ENCODE measurements at places on chromosomes 16 and 17.
A peak's percentile ranks its signal among the peaks of the same experiment; 100 is the strongest.

GRCh38 chr17:17892009-17892408 lies 55.2 kb upstream of the SREBF1 start:
- no peak for DNase-seq

GRCh38 chr16:66621973-66622372 lies 17.5 kb downstream of the CMTM3 start:
- no peak for DNase-seq

- DNase-seq: no peak
Measured at GRCh38 chr16:24102209-24102660, 153.9 kb upstream of the CACNG3 start.

- no peak for DNase-seq
Measured at GRCh38 chr16:57270221-57271062, 14.0 kb downstream of the PLLP start.

DNA sequence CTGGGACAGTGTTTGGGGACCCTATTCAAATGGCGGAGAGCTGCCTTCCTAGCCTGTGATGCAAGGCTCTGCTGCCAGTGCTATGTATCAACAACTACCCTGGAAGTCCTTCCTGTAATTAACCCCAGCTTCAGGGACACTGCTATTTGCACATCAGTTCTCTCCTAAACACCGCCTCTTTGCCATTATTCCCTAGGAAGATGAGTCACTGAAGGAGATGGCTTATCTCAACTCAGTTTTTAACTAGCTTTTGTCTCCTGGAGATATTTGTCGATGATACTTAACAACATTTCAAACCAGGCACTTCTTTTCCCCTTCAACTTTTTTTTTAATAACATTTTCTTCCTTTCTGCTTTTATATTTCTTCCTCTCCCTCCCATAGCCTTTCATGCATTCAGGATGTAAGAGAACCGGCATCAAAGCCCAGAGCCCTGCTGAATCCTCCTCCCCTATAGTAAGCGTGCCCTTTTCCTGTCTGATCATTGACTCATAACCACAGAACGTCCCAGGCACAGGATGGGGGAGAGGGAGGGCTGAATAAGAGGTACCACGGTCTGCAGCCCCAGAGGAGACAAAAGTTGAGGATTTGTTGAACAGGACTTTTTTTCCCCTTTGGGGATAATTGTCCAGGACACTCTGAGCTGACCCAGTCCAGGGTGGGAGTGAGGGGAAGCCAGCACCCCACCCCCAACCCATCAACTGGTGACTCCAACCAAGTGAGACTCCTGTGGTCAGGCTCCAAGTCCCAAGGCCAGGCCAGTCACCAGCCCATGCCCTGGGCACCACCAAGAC lies 387.8 kb upstream of the SALL1 start:
- no peak for DNase-seq

GRCh38 chr16:47713225-47713595 lies 252.1 kb downstream of the PHKB start:
- peak; percentile 57 for DNase-seq

DNA sequence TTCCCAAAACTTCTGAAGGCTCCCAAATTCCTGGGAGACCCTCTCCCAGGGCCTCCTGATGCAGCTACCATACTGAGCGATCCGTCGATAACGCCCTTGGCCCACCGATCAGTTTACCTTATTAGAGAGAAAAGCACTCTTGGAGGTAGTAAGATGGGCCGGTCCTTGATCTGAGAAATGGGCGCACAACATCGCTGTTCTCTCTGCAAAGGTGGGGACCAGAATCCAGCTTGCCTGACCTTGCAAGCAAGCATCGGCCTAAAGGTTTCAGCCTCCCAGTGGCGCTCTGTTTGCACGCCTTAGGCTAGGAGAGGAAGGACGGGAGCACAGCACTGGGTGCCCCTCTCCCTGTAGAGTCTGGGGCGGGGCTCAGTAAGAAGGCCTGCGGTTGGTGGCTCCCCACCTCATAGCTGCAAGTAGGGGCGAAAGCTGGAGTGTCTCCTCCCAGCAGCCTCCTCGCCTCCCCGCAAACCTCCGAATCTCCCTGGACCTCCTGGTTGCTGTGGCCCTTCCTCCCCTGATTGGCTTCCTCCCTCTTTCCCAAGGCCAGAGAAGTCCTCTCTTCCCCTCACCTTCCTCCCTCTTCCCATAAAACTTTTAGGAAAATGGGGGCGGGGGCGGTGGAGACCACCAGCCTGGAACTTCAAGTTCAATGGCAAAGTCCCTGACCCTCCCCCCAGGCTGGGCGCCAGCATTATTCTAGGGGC lies at the start of gene PRAC1:
PRAC1 (minus strand) TSS at position 318 of the 707 bp plus-strand sequence; CDS start at position 192, 126 bp downstream.
- DNase-seq: peak; percentile 70

GRCh38 chr16:85537795-85538401 lies 75.2 kb upstream of the GSE1 start:
- DNase-seq: no peak

- DNase-seq: no peak
Measured at GRCh38 chr16:55082591-55082976, 151.9 kb downstream of the IRX5 start.

- no peak for DNase-seq
Measured at GRCh38 chr16:31466381-31466841, 5.5 kb upstream of the TGFB1I1 start.

DNA sequence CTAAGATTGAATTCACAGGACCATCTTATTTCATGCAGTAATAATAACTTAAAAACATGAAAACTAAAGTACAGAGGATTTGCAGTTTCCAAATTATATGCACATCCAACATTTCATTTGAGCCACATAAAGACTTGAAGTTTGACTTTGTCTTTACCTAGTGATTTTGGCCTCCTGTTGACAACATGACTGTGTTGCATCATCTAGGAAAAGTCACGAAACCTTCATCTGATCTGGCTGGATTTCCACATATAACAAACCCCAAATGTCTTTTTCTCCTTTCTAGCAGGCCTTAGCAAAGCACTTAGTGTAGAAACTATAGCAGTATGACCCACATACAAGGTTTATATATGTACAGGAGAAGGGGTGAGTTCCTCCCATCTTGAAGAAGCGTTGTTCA lies 406.5 kb upstream of the CDH5 start:
- DNase-seq: no peak

- no peak for DNase-seq
Measured at GRCh38 chr16:64711596-64711995, 410.3 kb downstream of the CDH11 start.

- no peak for DNase-seq
Measured at GRCh38 chr17:40348562-40349476, 15.7 kb downstream of the GJD3 start.

DNA sequence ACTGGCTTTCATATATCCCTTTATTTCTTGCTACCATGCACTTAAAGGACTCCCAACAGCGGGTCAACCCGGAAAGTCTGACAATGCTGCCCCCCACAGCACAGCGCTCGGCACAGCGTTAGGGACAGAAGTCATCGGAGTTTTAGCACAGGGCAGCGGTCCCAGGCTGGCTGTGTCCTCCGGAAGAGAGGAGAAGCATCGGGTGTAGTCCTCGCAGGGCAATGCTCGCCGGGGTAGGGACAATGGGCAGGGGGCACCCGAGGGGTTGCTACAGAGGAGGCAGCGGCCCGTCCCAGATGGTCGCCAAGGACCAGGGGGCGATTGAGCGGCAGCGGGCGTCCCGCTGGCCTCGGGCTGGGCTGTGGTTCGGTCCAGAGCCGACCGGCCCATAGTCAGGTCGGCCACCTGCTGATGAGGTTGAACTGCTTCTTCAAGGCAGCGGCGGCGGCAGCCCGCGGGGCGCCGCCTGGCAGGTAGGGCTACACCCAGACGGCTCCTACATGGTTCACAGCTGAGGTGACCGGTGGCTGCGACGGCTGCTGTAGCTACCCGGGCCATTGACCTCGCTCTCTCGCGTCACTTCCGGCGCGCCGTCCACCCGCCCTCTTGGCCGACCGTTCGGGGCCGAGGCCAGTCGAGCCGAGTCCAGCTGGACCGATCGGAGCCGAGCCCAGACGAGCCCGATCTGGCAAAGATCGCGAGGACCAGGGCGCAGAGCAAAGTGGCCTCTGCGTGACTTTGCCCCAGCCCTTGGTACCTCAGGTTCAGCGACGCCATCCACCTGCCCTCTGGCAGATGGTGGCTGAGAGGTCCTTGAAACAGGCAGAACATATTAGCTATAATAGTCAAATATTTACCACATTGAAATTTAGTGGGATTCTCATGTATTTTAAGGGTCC lies 4.7 kb upstream of the LCMT1 start:
- no peak for DNase-seq

DNA sequence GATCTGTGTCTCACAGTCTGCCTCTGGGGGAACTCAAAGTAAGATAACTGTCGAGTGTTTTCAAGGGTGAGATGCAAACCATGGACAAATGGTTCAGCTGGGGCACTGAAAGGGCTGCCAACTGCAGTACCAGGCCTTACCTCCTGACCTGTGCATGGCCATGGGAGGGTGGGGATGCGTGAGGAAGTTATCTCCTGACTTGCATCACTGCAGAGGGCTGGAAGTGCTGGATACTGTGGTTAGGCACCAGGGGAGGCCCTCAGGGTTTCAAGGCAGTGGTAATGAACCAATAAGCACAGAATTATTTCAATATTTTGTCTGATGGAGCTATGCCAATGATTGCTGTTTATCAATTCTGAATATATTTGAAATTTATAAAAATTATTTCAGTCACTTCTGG lies 159.2 kb downstream of the CYLD start:
- no peak for DNase-seq

DNA sequence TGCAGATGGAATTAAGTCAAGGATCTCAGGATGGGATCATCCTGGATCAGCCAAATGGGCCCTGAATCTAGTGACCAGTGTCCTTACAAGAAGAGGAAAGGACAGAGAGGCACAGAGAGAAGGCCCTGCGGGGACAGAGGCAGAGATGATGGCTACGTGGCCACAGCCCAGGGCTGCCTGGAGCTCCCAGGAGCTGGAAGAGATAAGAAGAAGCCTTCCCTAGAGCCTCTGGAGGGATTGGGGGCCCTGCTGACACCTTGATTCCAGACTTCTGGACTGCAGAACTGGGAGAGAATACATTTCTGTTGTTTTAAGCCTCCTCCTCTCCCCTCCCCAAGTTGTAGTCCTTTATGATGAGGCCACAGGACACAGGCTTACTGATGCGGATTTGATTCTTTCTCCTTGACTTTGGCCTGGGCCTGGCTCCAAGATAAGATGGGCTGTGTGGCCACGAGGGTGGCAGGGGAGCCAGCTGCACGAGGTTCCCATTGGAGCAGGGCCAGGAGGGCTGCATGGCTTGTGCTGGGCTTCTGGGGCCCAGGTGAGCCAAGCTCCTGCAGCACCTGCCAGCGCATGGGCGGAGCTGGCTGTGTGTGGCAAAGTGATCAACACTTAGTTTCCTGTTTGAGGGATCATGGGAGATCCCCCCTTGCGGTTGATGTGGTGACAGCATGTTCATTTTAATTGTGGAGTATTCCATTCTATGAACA lies 146.1 kb downstream of the IRF8 start:
- no peak for DNase-seq

DNA sequence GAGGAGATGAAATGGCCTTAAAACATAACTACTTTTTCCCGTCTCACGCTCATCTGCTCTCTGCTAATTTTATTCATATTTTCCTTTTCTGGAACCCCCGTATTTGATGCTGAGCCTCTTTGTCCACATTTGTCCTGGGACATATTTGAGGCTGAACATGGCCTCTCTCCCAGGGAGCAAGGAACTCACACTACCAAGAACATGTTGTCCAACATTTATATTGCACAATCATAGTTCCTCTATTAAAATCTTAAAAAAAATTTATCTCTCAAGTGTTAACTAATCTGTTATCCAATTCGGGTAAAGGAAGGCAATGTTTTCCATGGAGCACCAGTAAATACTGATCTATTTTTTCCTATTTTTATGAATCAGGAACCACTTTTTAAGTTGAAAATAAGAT lies 60.2 kb downstream of the CMC2 start:
- no peak for DNase-seq

- no peak for DNase-seq
Measured at GRCh38 chr17:43570518-43570928, 24.4 kb upstream of the ETV4 start.

DNA sequence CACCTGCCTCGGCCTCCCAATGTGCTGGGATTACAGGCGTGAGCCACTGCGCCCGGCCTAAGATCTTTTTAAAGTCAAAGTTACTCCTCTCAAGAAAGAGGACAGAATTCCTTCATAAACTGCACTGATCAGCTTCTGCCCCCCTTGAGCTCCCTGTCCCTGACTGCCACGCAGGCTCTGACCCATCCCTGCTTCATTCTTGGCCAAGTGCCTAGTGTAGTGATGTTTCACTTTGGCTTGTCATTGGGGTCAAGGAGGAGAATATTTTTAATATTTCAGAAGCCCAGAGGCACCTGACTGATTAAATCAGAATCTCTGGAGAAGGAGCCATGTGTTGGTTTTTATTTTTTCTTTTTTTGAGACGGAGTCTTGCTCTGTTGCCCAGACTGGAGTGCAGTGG lies 9.1 kb downstream of the MRM1 start:
- DNase-seq: no peak

DNA sequence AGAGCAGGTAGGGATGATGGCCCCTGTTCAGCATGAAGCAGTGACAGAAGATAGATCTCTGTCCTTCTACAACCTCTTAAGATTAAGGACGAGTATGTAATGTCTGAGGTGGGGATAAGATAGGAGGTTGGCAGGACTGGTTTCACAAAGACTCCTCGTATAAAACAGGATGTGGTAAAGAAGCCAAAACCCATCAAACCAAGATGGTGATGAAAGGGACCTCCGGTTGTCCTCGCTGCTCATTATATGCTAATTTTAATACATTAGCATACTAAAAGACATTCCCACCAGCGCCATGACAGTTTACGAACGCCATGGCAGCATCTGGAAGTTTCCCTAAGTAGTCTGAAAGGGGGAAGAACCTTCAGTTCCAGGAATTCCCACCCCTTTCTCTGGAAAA lies 27.3 kb downstream of the MIS12 start:
- no peak for DNase-seq

- no peak for DNase-seq
Measured at GRCh38 chr16:83959656-83960434, 6.8 kb downstream of the OSGIN1 start.

DNA sequence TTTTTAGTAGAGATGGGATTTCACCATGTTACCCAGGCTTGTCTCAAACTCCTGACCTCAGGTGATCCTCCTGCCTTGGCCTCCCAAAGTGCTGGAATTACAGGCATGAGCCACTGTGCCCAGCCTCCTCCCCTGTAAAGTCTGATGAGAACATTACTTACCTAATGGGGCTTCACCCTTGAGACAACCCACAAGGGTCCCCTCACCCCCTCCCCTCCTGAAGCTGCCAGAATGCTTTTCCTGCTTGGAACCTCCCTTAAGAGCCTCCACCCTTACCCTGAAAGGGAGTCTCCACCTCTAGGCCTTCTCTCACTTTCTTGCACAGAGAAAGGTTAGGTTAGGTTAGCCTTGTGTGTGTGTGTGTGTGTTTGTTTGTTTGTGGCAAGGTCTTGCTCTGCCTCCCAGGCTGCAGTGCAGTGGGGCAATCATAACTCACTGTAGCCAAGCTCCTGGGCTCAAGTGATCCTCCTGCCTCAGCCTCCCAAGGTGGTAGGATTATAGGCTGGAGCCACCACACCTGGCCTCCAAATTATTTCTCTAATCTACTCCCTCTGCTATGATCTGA lies 8.9 kb downstream of the SLC5A11 start:
- no peak for DNase-seq

DNA sequence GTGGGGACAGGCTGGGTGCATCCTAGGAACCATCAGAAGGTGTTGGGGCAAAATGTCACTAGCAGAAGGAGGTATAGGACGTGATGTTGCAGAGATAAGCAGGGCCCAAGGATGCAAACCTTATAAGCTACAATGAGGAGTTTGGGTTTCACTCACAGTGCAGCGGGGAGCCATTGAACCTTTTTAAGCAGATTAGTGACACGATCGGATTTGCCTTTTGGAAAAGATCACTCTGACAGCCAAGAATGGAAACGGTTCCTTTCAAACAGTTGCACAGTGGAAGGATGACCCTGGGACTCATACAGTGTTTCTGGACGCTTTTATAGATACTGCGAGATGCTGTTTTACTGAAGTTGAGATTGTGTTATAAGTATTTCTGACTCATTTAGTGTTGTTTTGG lies 131.8 kb upstream of the CACNG3 start:
- no peak for DNase-seq
